ENCODE measurements at places on chromosomes 5 and 9. TPM values are rescaled to one million over a fixed set of nuclear protein-coding genes. Genes with fewer than 3 reads are reported as not detected.

GRCh38 chr9:21465859-21466518 is 16.1 kb downstream of the IFNE start:
- peak; percentile 70 for DNase-seq

DNA sequence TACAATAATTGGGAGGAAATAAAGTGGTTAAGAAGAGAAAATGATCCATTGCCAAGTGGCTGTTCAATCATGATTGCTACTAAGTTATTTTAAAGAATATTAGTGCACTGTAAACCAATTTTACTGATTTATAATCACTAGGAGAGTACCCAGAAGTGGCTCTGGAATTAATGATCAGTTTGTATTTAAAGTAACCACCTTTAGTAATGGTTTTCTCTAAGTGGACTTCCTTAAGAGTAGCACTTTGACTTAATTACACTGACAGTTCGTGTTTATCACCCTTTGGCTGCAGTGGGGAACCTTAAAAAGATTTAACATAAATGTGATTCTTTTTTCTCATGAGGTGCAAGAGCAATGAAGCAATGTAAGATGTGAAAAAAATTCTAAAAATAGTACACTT is 310.8 kb downstream of the CDH12 start:
- no peak for DNase-seq

DNA sequence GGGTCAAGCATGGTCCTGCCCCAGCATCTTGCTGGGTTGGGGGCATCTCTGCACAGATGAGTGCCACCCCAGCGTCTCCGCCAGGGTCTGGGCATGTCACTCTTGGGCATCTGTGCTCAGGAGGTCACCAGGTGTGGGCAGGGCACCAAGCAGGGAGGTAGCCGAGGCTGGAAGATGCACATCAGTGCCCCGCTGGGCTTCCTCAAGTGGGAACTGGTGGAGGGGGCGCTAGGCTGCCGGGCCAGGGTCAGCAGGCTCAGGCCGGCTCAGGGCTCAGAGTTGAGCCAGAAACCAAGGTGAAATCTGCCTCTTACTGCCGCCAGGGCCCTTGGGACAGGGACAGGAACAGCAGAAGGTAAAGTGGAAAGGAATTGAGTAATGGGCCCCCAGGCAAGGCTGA is 4.0 kb upstream of the FUT7 start:
- DNase-seq: no peak

DNA sequence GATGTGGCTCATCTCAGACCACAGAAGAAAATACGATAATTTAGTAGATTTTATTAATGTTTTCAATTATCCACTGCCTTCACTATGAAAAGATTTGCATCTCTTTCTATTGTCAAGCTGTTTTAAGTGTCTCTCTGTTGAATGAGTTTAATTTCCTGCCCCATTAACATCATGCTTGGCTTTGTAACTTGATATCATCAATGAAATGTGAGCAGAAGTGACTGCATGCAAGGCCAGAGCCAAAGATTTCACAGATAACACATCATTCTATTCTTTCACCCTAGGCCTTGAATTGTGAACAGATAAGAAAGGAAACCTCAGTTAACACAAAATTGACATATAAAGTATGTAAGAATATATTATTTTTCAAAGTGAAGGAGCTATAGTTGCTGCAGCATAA is 986.4 kb upstream of the CDH18 start:
- DNase-seq: no peak

DNA sequence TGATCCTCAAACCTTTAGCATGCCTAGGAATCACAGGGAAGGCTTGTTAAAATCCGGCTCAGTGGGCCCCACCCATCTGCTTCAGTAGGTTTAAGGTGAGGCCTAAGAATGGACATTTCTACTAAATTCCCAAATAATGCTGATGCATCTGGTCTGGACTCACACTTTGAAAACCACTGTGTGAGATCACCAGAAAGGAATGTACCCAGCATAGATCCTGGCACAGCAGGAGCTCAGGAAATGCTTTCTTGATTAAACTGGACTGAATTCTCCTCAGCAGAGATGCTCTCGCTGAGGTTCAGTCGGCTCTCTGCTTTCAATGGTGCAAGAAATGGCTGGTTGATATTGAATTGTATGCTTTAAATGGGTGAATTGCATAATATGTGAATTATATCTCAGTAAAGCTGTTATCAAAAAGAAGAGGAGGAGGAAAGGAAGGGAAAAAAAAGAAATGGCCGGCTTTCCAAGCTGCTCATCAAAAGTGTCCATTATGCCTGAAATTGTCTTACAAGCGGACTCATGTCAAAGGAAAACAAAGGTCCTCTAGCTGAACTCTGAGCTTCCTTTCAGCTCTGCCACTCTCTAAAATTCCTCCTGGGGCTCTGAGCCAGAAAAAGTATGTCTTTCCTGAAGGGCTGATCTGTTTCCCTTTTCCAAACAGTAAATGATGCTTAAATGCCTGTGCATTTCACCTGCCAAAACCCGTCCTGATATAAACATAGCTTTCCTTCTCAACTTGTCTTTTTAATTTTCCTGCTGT is 77.6 kb upstream of the SAP30L start:
- DNase-seq: peak; percentile 96

- DNase-seq: peak; percentile 76
Measured at GRCh38 chr5:55303238-55303690, 4.2 kb downstream of the DHX29 start.

DNA sequence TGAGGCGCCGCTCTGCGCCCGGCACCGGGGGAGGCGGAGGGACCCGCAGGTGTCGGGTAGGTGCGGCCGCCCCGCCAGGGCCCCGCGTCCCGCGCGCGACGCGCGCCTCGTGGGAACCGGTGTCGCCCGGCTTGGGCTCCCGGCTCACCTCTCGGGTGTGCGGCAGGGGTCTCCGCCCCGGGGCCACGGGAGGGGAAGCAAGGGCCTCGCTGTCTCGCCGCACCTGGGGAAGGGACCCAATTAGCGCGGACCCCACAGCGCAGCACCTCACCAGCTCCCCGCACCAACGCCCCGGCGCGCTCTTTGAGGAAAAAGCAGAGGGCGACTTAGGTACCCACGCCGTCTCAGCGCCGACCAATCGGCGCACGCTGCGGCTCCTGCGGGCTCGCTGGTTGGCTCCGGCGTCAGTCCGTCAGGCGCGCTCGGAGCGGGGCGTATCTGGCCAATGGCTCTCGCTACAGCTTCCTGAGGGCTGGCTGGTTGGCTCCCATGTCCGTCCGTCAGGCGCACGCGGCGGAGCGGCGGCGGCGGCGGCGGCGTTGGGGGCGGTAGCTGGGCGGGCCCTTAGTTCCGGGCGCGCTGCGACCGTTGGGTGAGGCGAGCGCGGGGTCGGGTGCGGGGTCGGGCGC is at the start of gene TRAF2:
TSS of gene TRAF2 (plus strand) at position 567 of the 629 bp plus-strand sequence. CDS start 12,225 bp downstream, outside the sequence.
- peak; percentile 98 for DNase-seq

DNA sequence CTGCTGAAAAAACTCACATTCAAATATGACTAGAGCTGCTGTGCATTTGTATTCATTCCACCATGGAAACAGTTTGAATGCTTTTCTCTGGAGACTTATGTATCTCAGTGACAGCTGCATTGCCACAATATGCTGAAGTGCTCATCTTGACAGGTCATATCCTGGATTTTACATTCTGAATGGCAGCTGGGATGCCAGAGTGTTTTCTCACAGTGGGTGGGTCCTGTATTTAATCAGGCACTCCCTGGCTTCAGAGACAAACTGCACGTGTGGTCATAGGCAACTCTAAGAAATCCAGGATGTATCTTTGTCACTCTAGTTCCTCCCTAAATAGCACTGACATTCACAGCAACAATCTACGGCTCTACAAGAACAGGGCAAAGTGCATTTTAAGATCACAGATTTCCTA is 75.6 kb downstream of the ST8SIA4 start:
- peak; percentile 100 for DNase-seq

GRCh38 chr9:88197016-88197415 is 58.7 kb upstream of the SPATA31C2 start:
- DNase-seq: peak; percentile 68

DNA sequence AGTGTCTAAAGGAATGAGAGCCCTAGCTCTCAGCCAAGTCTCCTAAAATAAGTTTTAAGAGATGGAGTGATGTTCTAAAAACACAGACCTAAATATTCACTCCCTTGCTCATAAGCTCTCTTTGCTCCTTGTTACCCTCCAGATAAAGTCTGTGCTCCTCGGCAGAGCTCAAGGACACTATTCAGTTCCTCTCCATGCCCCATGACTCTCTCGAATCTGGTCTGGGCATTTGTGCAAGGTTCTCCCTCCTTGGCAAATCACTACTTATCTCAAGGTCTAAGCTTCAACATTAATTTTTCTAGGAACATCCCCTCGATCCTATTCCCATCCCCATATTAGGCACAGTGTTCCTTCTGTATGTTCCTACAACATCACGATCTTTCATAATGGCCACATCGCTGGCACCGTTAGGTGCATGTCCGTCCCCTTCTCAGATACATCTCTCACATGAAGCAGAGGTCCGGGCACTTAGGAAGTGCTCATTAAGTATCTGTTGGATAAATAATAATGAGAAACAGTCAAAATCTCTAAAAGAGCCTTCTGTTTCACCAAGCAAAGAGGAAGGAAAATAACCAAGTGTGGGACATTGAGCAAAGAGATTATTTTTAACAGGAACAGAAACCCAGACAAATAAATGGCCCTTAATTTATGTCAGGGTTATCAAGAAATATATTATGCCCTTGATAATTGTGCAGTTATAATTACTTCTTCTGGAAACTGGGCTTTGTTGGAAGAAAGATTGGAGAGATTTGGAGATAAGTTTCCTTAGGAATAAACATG is 85.9 kb upstream of the HTR4 start:
- DNase-seq: no peak

DNA sequence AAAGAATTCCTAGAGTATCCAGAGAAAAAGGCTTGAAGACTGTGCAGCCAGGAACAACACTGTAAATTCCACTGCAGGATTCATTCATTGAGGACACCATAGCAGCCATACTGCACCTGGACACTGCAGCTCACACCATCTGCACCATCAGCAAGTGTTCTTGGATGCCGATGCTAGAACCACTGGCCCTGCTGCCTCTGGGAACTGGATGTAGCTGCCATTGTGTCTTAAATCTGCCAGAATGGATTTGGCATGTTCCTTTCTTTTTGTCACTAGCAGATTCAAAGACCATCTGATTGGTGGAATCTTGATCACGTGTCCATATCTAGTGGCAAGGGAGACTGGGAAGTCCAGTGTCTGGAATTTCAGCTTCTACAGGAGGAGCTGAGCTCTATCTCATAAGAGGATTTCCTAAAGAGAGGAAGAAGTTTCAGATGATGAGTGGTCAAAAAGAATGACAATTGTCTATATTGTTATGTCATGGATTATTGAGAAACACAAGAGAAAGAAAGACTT is 278.3 kb upstream of the ANKRD55 start:
- no peak for DNase-seq

GRCh38 chr5:117889596-117889995 is 1098.8 kb downstream of the DTWD2 start:
- DNase-seq: peak; percentile 65

GRCh38 chr5:71482132-71482531 is 26.7 kb downstream of the BDP1 start:
- DNase-seq: peak; percentile 57

GRCh38 chr5:50738864-50739263 is 72.4 kb downstream of the PARP8 start:
- no peak for DNase-seq

The CREBRF gene
- 9.6 TPM for total RNA-seq

The PCDHA10 gene
- total RNA-seq: not detected

The LMX1B gene
- total RNA-seq: not detected

The LECT2 gene
- total RNA-seq: not detected

The IQGAP2 gene
- total RNA-seq: 0.17 TPM

The SLC4A9 gene
- total RNA-seq: not detected

The NR2F1-AS1 gene
- total RNA-seq: 10.4 TPM

The PCDHB15 gene
- 3.8 TPM for total RNA-seq

The BOD1 gene
- 80.5 TPM for total RNA-seq

The CD14 gene
- 0.96 TPM for total RNA-seq

All from LHCN-M2 (cell line).